BE2C (cell line): ENCODE measurements at places on chromosomes 5 and 9.

- no peak for DNase-seq
Measured at GRCh38 chr5:464843-465590, 22.0 kb downstream of the EXOC3 start.

- no peak for DNase-seq
Measured at GRCh38 chr5:116088062-116088461, 3.2 kb downstream of the COMMD10 start.

DNA sequence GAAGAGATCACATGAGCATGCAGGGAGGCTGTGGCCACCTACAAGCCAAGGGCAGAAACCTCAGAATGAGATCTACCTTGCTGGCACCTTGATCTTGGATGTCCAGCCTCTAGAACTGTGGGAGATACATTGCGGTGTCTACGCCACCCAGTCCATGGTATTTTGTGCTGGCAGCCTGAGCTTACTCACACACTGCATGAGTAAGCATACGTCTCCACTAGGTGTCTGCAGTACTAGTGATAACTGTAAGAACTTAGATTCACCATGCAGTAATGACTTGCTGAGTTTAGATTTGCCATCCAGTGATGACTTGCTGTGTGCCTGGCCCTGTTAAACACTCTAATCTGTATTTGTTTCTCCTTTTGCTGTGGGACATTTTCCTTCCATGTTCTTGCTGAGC lies 417.7 kb downstream of the GADD45G start:
- DNase-seq = no peak

DNA sequence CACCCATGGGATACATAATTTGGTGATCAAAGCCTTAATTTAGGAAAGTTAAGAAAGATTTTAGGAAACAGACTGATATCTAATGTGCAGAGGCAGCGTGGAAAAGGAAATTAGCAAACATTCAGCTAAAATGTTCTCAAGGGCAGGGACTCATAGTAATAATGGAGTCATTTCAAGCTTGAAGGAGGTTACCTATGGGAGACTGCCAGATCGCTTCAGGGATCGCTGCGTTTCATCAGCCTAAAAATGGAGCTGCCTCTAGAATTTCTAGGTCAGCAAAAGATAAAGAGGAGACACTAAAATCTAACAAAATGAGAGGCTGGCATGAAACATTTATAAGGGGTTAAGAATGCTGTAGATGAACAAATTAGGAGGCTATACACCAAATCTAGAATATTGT lies 115.5 kb downstream of the APBA1 start:
- DNase-seq = no peak

- DNase-seq = no peak
Measured at GRCh38 chr5:65440456-65440855, 41.3 kb downstream of the ADAMTS6 start.

DNA sequence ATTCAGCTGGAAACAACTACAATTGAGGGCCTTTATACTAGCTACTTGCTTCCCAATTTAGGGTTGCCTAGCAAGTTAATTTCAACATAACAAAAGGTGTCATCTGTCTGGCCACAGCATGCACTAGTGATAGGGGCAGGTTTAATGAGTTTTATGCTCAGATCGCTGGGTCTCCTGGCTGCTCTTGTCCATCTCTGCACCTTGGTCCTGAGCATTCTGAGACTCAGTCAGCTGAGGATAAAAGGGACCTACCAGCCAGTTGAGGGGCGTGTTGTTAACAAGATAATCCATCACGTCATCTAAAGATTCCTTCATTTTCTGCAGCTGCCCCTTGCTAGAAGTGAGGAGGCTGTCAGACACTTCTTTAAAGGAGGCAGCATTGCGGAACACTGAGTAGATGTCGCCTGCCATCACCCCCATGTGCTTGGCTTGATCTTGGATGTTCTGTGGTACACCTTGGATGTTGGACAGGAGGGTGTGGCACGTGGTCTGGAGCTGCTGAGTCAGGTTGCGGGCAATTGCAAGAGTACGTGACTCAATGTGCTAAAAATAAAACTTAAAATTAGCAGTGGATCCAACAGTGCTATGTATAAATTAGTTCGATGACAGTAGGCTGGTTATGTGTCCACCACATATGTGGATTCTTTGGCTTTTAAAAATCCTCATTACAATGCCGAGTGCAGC lies 11.0 kb downstream of the PLIN2 start:
- DNase-seq = no peak

DNA sequence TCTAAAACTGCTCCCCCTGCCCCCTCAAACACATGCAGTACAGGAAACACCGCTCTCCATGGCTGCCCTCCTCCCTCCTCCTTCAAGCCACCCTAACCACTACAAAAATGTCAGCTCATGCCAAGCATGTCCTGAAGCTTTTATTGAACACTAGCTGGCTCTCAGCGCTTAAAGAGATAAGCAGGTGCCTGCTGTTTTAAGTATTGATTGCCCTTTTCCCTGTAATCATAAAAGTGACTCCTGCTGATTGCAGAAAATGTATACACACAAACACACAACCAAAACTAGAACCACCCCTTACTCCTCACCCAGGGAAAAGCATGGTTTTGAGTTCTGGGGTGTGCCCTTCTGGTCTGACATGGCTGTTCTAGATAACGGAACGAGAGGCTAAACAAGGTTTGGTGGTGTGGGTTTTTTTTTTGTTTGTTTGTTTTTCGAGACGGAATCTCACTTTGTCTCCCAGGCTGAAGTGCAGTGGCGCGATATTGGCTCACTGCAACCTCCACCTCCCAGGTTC lies 3.7 kb upstream of the UCK1 start:
- no peak for DNase-seq

DNA sequence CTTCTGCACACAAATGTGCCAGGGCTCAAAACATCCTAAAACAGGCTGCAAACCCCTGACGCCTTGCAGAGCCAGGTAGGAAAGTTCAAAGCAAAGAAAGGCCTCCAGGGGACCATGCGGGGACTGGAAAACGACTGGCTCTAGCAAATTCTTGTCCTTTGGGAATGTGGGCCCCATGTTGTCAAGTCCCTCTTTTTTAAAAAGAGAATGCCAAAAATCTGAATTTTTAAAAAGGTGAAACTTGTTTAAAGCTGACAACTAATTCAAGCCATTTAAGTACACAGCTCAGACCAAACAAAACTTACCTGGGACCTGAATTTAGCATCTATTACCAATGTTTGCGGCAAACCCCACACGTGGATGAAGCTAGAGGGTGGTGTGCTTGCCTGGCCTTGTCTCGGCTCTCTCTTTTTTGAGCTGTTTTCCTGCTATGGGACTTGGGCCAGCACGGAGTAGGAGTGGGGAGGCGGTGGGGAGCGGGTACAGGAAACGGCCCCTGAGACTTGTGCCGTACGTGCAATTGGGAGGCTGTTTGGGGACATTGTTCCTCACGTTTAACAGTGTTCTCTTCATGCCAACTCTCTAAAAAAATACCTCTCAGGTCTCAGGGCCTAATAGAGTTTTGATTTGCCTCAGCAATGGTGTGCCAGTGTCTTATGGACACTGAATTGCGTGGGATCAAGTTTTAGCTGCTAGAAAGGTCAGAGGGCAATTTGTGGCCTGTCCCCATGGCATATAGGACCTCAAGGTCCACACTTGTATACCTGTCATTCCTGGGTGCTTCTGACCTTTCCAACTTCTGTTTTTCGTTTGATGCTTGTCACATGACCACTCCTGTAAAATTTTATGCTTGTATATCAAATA lies 15.1 kb upstream of the PHF19 start:
- DNase-seq = no peak

- no peak for DNase-seq
Measured at GRCh38 chr5:160054831-160055230, 45.9 kb downstream of the TTC1 start.
